ENCODE measurements at places on chromosomes 16 and 17. TPM values are rescaled to one million over a fixed set of nuclear protein-coding genes. Genes with fewer than 3 reads are reported as not detected.

- DNase-seq = no peak
- H3K36me3 ChIP-seq = no peaks in the 10 kb centered on the region
- H3K27me3 ChIP-seq = no peaks in the 10 kb centered on the region
- peak overlapping the region; percentile 57 for H3K27ac ChIP-seq
- no peak overlapping the region for H3K4me3 ChIP-seq
Observed at GRCh38 chr16:22380529-22380928, 6.1 kb upstream of the CDR2 start.

DNA sequence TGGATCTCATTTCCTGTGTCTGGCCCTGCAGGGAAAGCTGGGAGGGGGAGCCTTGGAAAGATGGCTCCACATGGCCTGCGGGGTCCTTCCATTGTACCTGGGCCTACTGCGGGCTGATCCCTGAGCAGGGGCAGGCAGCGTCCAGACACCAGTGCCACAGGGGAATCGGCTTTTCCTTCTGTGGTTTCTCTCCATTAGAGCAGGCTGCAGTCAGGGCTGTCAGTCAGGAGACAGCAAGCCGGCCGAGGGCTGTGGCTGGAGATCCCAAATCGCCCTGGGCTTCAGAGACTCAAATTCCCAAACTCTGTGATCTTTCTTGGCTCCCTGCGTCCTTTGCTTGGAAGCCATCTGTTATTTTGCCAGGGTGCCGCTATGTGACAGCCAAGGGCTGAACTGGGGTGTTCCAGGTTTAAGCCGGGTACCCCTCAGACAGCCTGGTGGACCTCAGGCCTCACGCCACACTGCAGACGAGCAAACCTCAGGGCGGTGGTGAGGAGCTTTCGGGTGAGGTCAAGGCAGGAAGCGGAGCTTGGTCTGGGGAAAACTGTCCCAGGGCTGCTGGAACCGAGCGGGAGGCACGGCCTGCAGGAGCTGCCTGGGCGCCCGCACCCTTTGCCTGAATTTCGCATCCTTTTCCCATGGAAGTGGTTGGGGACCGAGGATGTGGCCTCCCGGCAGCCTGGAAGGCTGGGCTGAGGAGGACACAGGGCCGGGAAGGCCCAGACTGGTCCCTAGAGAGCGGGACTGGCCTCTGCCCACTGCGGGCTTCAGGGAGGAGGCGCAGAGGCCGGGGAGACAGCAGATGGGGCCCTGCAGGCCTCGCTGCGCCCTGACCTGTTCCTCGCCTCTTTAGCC lies 1.5 kb upstream of the CPNE7 start:
- H3K36me3 ChIP-seq = no peaks in the 10 kb centered on the region
- no peak overlapping the region for H3K27ac ChIP-seq
- H3K4me3 ChIP-seq = no peak overlapping the region
- peaks cover 20% of the 10 kb centered on the region for H3K4me1 ChIP-seq

DNA sequence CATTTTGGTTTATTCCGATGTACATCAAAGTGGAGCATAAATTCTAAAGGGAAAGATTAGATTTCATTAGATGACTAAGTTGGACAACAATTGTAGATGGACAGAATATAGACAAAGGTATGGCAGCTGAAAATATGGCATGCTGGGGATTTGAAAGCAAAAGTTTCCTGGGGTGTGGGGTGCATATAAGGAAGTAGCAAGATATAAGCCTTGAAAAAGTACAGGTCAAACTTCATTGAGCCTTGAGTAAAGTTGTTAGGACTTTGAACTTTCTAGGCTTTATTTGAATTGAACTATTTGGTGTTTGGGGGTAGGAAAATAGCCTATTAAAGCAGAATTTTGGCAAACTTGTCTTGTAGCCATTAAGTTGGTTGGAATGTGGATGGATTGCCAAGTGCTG lies 75.8 kb upstream of the KCNJ16 start:
- H3K27ac ChIP-seq = no peak overlapping the region
- no peaks in the 10 kb centered on the region for H3K27me3 ChIP-seq
- no peaks in the 10 kb centered on the region for H3K36me3 ChIP-seq
- DNase-seq = no peak
- no peak overlapping the region for H3K4me3 ChIP-seq
- no peaks in the 10 kb centered on the region for H3K4me1 ChIP-seq

DNA sequence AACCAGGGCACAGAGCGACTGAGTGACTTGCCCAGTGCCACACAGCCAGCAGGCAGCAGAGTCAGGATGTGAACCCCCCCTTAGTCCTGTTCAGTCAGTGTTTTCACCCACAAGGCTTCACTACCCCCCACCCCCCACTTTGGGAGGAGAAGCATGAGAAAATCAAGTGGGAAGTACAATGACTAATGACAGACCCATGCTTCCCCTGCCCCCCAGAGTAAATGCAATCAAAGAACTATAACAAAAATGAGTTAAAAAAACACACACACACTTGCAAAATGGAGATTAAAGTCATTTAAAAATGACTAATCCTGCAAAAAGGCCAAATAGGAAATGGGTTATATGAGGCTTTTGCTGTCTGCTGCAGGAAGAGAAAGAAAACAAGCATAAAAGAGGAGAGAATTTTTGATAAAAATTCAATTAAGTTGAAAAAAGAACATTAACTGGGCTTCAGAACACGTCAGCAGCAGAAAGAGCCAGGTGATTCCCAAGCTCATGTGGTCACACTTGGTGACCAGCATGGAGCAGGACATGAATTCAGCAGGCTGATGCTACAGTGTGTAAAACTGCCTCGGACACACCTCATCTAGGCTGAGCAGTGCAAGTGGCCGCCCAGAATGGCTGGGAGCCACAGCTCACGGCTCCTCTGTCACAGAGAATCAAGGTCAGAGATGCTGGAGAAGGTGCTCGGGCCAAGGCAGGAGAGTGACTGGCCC lies 212.3 kb downstream of the ZNF423 start:
- no peak overlapping the region for H3K4me3 ChIP-seq
- DNase-seq = no peak
- H3K27me3 ChIP-seq = no peaks in the 10 kb centered on the region
- H3K4me1 ChIP-seq = no peaks in the 10 kb centered on the region
- H3K36me3 ChIP-seq = no peaks in the 10 kb centered on the region

GRCh38 chr17:1188812-1189504 lies 9.2 kb upstream of the ABR start:
- no peak overlapping the region for H3K27ac ChIP-seq
- H3K27me3 ChIP-seq = no peaks in the 10 kb centered on the region
- no peaks in the 10 kb centered on the region for H3K4me1 ChIP-seq
- no peaks in the 10 kb centered on the region for H3K36me3 ChIP-seq

DNA sequence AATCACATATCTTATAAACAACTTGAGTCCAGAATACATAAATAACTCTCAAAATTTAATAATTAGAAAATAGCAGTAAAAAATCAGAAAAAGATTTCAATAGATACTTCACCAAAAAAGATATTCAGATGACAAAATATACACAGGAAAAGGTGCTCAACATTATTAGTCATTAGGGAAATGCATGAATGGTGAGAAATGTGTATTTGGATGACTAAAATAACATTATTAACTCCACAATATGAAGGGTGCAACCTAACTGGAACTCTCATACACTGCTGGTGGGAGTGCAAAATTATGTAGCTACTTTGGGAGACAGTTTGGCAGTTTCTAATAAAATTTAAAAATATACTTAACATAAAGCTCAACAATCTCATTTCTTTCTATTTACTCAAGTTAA lies 262.3 kb upstream of the AXIN2 start:
- H3K4me1 ChIP-seq = no peaks in the 10 kb centered on the region
- no peak for DNase-seq
- no peak overlapping the region for H3K4me3 ChIP-seq
- no peak overlapping the region for H3K27ac ChIP-seq

- DNase-seq = no peak
- H3K4me3 ChIP-seq = peak overlapping the region; percentile 31
- peaks cover 16% of the 10 kb centered on the region for H3K4me1 ChIP-seq
- H3K36me3 ChIP-seq = peaks cover 10% of the 10 kb centered on the region
- no peaks in the 10 kb centered on the region for H3K27me3 ChIP-seq
Observed at GRCh38 chr16:11139326-11140097, 116.5 kb downstream of the SOCS1 start.

DNA sequence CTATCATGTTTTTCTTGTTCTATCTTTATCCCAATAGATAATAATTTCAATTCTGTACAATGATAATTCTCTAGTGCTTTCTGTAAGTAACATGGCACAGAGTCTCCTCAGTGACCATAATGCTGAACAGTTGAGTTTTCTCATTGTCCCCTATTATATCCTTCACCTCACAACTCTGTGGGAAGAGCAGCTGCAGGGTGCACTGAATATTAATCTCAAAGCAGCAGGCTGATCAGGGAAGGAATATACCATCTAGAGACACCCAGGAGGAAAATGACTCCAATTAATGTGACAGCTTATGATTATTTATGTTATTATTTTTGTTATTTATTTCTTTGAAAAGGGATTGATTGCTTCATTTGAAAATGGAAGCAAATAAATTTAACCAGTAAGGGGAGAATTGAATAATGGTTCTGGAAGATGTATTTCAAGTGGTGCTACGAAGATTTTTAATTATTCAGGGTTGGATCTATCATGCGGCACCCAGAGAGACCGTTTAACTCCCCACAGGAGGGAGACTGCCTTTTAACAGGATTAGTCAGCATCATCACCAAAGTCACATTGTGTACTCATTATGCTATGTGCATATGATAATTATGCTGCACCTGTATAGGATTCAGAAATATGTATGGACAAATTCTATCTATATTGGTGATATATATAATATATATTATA lies 1015.7 kb upstream of the GOT2 start:
- H3K4me3 ChIP-seq = no peak overlapping the region
- no peaks in the 10 kb centered on the region for H3K4me1 ChIP-seq
- no peak overlapping the region for H3K27ac ChIP-seq
- DNase-seq = no peak

DNA sequence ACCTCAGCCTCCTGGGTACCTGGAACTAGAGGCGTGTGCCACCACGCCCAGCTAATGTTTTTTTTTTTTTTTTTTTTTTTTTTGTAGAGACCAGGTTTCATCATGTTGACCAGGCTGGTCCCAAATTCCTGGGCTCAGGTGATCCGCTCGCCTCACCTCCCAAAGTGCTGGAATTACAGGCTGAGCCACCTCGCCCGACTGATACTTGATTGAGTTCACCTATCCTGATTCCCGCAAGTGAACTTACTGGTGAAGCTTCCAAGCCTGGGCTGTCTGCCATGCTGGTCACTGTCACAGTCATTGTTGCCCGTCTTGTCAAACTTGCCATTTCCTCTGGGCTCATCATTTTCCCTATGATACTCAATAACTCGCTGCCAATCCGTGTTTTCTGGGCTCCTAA lies 71.1 kb upstream of the MTMR4 start:
- H3K4me1 ChIP-seq = peaks cover 4% of the 10 kb centered on the region
- no peaks in the 10 kb centered on the region for H3K36me3 ChIP-seq
- no peak overlapping the region for H3K4me3 ChIP-seq
- DNase-seq = no peak
- no peaks in the 10 kb centered on the region for H3K27me3 ChIP-seq

DNA sequence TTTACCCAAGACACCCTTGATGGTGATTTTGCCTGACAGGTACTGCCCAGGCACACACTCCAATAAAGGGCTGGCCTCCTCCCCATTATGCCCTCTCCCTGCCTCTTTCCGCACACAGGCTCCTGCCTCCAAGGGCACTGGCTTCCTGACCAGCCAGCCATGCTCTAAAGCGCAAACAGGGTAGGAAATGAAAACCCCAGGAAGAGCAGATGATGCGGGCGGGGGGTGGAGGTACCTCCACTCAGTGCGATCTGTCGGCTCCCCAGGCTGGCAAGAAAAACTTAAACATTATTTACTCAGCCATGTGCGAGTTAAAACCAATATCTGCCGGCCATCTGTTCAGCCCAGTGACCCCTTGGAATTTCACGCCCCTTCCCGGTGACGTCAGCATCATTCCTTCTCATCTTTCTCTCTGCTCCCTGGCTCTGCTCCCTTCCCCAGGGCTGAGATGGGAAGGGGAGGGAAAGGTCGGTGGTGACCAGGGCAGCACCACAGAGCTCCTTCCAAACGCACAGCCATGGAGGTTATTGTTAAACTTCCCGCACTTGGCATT lies 262.5 kb downstream of the CBLN1 start:
- H3K36me3 ChIP-seq = no peaks in the 10 kb centered on the region
- DNase-seq = no peak
- H3K4me3 ChIP-seq = no peak overlapping the region
- H3K27ac ChIP-seq = no peak overlapping the region

GRCh38 chr16:67245674-67246080 lies 1.6 kb downstream of the FHOD1 start:
- H3K27ac ChIP-seq = peak overlapping the region; percentile 68
- H3K4me1 ChIP-seq = peaks cover 56% of the 10 kb centered on the region
- H3K4me3 ChIP-seq = no peak overlapping the region
- H3K36me3 ChIP-seq = no peaks in the 10 kb centered on the region

DNA sequence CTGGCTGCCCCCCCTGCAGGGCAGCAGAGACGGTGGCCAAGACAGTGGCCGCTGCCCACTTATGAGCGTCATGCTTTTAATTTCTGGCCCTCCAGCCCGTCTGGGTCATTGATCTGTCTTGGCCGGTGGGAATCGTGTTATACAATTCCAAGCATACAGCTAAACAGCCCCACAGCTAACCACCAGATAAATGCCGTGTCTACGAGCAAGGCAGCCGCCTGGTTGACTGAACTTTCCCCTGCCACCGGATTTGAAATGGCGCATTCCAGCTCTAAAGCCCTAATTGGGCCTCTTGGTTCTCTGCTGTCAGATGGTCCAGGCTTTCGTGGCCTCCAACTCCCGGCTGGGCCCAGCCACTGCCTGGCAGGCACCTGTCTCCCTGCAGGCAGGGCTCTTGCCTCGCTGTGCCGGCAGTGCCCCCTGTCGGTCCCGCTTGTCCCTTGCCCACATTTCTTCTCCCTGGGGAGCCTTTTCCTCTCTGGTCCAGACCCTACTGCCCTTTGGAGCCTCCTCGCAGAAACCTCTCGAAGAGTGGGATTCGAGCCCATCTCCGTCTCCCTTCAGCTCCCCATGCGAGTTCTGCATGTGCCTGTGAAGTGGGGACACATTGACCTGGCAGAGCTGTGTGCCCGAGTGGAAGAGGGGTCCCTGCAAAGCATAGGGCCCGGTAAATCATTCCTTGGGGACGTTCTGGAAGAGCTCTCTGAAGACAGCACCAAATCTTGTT lies 1.8 kb upstream of the RBFOX3 start:
- H3K27me3 ChIP-seq = peaks cover 3% of the 10 kb centered on the region
- H3K4me3 ChIP-seq = no peak overlapping the region
- H3K4me1 ChIP-seq = no peaks in the 10 kb centered on the region

DNA sequence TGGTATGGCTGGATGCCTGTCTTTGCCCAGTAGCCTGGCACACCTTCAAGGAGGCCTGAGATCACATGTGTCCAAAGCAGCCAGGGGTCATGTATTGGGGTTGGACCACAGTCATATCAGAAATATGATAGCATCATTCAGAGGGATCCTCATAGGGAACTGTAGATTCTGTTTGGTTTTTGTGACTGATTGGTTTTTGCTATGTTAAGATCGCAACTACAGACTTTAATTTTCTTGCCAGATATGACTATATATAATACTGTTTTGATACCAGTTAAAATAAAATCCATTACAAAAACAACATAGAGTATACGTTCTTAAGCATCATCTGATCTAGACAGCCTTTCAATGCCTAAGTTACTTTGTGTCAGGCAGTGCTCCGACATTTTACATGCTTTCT lies 11.8 kb upstream of the SMPD3 start:
- DNase-seq = no peak
- no peaks in the 10 kb centered on the region for H3K27me3 ChIP-seq
- H3K27ac ChIP-seq = no peak overlapping the region
- H3K4me3 ChIP-seq = no peak overlapping the region
- no peaks in the 10 kb centered on the region for H3K36me3 ChIP-seq

The ELP5 gene
- total RNA-seq = 31.6 TPM

The SMARCE1 gene
- total RNA-seq = 76.9 TPM

The NPTX1 gene
- total RNA-seq = 0.07 TPM

The NOB1 gene
- 36.1 TPM for total RNA-seq

The GAS2L2 gene
- not detected for total RNA-seq

The SRL gene
- total RNA-seq = not detected

The RTN4RL1 gene
- 0.35 TPM for total RNA-seq
